ENCODE measurements at places on chromosomes 4 and X.
A peak's percentile ranks its signal among the peaks of the same experiment; 100 is the strongest.

GRCh38 chrX:96807318-96807717 is 76.4 kb upstream of the RPA4 start:
- DNase-seq = no peak

DNA sequence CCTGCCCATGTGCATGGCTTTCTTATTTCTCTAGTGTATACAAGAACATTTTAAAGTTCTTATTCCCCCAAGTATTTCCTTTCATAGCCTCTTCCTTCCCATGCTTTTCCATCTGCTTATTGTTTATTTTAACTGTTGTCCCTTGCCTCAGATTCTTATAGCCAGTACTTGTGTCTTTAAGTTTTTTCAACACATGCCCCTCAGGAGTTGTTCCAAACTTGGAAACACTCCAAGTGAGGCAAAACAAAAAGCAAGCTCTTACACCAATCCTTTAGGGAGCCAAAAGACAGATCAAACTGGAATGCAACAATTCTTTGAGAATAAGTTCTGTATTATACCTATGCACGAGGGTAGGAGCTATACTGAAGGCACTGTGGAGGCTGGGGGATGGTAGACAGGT is 222.0 kb upstream of the STK26 start:
- no peak for DNase-seq

GRCh38 chrX:97065066-97065465 is 181.4 kb downstream of the RPA4 start:
- no peak for DNase-seq

DNA sequence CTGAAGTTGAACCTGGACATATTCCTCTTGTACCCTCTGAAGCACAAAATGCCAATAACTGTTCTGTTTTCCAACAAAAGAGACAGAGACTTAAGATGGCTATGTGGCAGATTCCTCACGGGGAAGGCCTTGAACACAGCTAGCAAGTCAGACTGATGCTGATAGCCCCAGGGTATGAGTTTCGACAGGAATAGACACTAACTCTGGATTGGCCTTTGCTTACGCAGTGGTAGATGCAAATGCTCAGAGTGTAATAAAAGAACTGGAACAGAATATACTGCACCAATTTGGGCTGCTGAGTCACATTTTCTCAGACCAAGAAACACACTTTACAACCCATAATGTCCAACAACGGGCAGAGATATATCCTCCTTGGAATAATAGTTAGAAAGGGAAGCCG is 173.8 kb downstream of the DLG3 start:
- no peak for DNase-seq

DNA sequence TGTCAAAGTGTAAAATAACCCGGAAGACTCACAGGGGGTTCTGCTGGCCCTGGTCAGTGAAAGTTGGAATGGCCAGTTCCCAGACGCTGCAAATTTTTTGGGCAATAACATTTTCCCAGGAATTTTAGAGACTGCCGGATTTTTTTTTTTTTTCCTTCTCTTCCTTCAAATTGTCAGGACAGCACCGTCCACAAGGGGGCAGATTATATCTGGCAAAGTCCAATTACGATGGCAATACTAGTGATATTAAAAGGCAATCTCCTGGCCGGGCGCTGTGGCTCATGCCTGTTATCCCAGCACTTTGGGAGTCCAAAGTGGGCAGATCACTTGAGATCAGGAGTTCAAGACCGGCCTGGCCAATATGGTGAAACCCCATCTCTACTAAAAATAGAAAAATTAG is 20.5 kb downstream of the SLC25A5 start:
- DNase-seq = peak; percentile 22

DNA sequence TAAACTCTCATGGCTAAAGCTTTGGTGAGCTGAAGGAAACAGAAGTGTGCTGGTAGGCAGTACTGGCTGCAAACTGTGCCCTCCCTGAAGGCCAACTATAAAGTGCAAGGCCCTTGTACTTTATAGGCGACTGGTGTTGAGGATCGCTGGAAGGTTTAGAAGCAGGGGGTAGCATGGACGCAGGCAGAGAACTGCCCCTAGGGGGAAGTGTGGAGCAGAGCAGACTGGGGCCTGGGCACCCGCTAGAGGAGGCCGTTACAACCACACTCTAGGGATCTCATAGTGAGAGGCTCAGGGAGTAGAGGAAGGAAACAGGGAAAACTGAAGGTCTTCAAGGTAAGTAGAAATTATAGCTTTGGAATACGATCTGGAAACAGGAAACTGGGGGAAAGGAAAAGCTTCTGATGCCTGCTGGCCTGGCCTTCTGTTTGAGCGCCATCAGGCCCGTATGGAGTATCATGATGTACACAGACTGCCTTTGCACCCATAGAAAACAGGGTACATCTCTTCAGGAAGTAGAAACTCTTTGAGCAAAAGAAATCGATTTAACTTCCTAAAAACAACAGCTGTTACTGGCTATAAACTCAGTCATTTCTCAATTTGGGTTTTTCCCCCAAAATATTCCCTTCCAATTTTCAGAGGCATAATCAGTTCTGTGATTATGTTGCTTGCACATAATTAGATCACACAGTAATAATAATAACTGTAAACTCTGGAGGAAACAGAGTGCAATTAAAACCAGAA is 23.9 kb upstream of the TMSB4X start:
- DNase-seq = peak; percentile 71

DNA sequence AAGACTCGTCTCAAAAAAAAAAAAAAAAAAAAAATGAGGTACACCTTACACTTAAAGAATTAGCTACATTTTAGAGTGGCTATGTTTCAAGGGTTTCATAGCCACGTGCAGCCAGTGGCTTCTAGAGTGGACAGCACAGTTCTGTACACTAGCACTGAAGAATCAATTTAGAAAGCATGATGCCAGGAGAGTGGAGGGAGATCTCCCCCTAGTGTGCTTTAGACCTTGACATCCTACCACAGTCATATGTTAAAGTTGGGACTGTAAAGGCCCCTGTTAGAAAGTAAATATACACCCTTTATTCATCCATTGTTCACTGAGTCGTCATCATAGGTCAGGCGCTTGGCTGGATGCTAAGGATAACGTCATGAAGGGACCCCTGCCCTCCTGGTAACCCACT is 179.4 kb downstream of the QDPR start:
- no peak for DNase-seq

GRCh38 chr4:183437452-183437851 is 7.0 kb upstream of the CDKN2AIP start:
- DNase-seq = no peak

- no peak for DNase-seq
Measured at GRCh38 chr4:101669138-101669831, 121.2 kb upstream of the BANK1 start.

DNA sequence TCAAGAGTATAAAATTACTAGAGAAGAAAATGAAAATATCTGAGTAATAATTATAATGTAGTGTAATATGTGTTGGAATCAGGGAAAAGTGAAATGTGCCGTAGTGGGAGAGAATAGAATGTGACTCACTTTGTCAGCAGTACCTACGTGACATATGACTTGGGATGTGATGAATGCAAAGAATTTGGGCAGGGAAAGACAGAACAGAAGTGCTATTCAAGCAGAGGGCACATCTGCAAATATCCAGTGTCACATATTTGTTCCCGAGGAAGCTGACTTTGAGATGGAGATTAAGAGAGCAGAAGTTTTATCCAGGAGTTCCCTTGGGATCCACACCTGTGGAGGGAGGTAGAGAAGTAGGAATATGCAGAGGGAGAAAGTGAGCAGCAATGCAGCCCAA is 69.3 kb upstream of the HS3ST1 start:
- DNase-seq = no peak

- DNase-seq = no peak
Measured at GRCh38 chr4:140070973-140071372, 83.0 kb downstream of the MAML3 start.

- DNase-seq = no peak
Measured at GRCh38 chr4:39285111-39285795, 80.9 kb downstream of the RFC1 start.

GRCh38 chrX:123256378-123256777 is 72.3 kb downstream of the GRIA3 start:
- DNase-seq = no peak

DNA sequence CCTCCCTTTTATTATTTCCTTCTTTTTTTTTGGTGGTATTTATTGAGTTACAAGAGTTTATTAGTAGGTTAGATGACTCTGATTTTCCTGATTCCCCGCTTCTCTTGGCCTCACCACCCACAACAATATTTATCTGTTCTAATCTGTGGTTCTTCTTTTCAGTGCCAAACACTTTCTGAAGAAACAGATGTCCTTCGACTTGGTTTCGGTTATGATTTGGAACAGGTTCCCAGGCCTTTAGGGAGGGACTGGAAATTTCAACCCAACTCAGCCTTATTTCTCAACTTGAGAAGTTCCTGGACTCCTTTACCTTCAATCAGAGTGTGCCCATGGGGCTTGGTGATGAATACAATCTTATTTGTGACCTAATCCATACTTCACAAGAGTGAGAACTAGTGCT is 108.1 kb downstream of the UCHL1 start:
- DNase-seq = no peak

GRCh38 chr4:144906181-144906925 is 191.6 kb downstream of the ANAPC10 start:
- DNase-seq = no peak

DNA sequence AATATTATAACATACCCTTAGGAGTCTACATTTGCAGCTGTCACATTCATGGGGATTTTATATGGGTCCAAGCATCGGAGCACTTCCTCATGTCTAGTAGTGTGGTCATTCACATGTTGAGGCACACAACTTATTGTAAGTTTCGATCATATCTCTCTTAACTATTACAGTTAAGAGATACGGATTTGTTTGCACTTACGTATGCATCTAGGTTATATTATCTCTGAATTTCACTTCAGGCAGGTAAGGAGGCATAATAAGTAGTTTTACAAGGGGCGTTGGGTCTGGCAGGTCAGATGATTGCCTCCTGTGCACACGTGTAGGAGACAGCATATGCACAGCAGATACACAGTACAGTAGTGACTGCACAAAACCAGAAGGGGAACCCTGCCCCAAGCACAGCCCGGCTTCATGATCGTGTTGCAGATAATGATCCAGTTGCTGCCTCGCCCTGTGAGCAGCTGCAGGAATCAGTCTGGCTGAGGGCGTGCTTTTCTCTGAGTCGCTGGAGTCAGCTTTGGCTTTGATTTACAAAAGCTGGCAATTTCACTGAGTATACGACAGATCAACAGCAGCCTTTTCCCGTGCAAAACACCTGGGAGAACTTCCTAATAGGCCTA is 302.9 kb upstream of the GATB start:
- peak; percentile 56 for DNase-seq

- no peak for DNase-seq
Measured at GRCh38 chr4:185151296-185151695, 8.2 kb downstream of the SLC25A4 start.

DNA sequence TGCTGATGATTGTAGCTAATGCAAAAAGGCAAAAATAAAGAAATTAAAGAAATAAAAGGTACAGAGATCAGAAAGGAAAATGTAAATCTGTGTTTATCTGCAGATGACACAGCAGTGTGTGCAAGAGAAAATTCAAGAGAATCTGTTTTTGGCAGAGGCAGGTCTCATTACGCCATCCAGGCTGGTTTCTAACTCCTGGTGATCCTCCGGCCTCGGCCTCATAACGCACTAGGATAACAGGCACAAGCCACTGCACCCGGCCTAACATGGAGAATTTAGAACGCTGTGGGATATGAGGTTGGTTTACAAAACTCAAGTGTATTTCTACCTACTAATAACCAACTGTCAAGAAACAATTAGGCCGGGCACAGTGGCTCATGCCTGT is 29.4 kb downstream of the CTBP1 start:
- no peak for DNase-seq

GRCh38 chrX:103124284-103124683 is 31.3 kb upstream of the NXF3 start:
- DNase-seq = no peak

GRCh38 chr4:2619459-2619858 is 83.0 kb downstream of the FAM193A start:
- DNase-seq = no peak

- no peak for DNase-seq
Measured at GRCh38 chr4:21452931-21453330, 495.6 kb downstream of the KCNIP4 start.

GRCh38 chr4:174340714-174341113 is 57.0 kb downstream of the CEP44 start:
- DNase-seq = no peak

DNA sequence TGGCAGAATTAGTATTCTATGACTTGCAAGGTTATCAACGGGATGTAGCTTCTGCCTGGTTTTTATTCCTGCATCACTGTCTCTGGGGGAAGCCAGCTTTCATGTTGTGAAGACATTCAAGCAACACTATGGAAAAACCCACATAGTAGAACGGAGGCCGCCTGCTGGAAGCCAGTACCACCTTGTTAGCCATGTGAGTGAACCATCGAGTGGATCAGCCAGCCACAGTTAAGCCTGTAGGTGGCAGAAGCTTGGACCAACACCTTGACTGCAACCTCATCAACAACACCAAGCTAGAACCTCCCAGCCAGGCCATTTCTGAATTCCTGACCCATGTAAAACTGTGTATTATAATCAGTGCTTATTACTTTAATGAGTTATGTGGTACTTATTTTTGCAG is 538.2 kb downstream of the KCNIP4 start:
- DNase-seq = no peak

GRCh38 chrX:56813318-56813837 is 84.3 kb downstream of the NBDY start:
- DNase-seq = peak; percentile 74

DNA sequence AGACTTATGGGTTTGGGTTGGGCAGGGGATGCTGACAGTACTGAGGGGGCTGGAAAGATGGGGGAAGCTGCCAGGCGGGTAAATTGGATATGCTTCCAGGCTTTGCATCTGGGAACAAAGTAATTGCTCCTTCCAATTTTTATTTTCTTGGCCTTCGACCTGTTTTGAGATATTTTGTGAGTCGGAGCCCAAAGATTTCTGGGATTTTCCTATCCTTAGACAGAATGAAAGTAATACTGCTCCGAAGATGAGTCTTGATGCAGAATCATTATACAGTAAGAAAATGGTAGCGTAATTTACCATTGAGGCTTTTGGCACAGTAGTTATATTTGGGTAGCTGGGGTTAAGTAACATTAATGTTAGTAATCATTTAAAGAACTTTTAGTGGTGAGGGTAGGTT is 1.4 kb downstream of the SMARCA5 start:
- no peak for DNase-seq

GRCh38 chrX:125203365-125203736 is 116.3 kb upstream of the TEX13C start:
- no peak for DNase-seq

DNA sequence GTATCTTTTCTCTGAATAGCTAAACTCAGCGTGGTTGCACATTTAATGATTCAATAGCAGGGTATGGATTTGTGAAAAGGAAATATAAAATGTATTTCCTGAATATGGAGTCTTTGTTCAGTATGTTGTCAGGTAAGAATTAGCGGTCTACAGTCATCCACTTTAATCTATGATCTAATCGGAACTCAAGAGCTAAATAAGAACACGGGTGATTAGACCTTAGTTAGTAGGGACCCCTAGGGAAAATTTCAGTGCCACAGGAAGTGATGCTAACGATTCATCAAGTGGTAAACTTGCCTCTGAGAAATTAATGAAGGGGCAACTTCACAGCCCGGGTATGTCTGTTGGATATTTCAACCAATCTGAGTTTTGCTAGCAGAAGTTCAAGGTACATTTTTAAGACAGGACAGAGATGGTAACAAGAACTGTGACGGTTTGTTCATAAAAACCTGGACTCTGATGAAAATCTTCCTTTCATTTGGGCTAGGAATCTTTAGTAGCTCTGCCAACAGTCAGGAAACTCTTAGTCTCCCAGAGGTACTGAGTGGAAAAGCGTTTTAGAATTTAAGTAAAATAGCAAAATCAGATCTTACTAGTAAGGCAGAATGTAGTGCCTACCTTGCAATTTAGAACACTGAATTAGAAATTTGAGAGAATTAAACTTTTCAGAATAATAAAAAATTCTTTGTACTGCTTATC is 47.1 kb downstream of the PCDH7 start:
- DNase-seq = no peak

- no peak for DNase-seq
Measured at GRCh38 chr4:114082348-114082747, 102.9 kb upstream of the ARSJ start.

Measured in central memory CD4-positive, alpha-beta T cell (primary cell).